ENCODE measurements at places on chromosomes 11 and 22.

- no peak for DNase-seq
Observed at GRCh38 chr22:19290400-19291217, 910 bp downstream of the CLTCL1 start.

- DNase-seq: no peak
Observed at GRCh38 chr11:118081241-118081958, 4.5 kb downstream of the TMPRSS4 start.

- DNase-seq: no peak
Observed at GRCh38 chr11:66335531-66336233, 552 bp downstream of the RIN1 start.

GRCh38 chr11:33689501-33689900 lies 11.1 kb downstream of the C11orf91 start:
- DNase-seq: no peak

DNA sequence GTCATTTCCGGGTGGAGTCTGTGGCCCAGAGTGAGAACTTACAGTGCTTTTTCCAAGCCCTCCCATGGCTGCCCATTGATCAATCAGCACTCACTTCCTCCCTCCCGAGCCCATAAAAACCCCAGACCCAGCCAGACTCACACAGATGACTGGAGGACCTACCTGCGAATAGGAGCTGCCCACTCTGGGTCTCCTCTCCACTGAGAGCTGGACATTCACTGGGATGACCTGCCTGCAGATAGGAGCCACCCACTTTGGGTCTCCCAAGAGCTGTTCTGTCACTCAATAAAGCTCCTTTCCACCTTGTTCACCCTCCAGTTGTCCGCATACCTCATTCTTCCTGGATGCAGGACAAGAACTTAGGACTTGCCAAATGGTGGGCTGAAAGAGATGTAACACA lies 56.0 kb upstream of the B3GNT6 start:
- no peak for DNase-seq

DNA sequence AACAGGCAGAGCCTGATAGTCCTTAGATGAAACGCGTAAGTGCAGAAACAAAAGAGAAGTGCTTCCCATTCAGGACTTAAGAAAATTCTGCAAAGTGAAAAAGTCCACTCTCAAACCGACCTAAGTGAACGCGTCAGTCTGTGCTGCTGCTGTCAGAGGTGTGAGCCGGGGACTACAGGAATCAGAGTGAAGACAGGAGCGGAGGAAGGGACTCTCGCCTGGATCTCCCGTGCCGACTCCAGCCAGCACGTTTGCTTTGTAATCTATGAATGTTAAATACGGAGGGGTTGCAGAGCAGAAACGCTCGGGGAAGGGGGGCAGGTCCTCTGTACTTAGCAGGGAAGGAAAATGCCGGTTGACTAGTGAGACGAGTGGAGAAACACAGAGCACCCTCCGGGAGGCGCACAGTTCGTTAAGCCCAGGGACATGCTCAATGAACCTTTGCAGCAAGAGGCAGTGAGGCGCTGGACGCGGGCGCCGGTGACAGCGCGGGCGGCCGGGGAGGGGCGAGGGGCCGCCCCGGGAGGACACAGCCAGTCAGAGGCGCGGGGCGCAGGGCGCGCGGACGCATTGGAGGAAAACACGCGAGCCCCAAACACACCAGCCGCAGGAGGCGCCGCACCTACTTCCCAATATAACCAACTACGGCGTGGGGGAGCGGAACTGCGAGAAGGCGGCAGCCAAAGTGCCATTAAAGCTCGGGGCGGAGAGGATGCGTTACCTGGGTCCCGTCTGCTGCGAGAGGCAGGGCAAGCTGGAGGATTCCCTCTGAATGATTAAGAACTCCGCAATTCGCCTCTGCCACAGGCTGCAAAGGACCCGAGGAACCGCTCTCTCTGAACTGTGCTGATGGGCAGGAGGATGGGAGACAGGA lies at the start of gene CNTN5:
Gene CNTN5, plus strand, starts transcription at position 598 of the 874 bp plus-strand sequence.
- DNase-seq: no peak

- DNase-seq: no peak
Observed at GRCh38 chr11:130827451-130828377, 88.6 kb downstream of the SNX19 start.
